NCI-H1105 treated with DMSO at 0.1 percent for 48 hours (cell line): ENCODE measurements at places on chromosomes 3 and 15.

GRCh38 chr3:159080256-159080655 is 278.4 kb downstream of the MFSD1 start:
- DNase-seq = no peak

DNA sequence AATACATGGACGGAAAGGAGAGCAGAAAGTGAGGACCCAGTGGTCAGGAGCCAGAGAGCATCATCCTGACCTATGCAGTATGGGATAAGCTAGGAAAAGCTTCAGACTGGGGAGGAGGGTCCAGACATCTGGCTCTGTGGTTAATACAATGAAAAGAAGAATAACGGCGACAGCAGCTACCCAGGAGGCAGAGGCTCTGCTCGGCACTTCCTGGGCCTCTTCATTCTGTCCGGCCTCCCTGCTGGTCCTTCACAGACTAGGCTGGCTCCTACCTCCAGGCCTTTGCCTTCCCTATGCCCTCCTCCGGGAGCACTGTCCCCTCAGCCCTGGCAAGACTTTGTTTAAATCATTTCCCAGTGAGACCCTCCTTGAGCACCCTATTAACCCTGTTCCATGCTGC is 58.9 kb upstream of the WNT5A start:
- no peak for DNase-seq

DNA sequence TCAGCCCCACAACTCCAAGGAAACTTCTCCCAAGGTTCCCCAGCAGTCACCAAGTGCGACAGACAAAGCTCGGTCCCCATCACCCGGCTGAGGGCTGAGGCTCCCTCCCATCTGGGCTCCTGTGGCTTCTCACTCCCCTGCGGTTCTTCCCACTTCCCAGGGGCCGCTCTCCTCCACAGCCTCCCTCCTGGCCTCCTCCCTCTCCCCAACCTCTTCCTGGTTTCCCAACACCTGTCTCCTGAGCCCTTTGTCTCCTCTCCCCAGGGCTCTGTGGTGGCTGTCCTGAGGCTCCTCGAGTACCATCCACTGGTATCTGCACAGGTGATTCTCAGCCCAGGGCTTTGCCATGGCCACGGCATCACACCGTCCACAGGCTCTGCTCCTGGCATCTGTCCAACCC is 113.2 kb upstream of the NSMCE3 start:
- DNase-seq = no peak

DNA sequence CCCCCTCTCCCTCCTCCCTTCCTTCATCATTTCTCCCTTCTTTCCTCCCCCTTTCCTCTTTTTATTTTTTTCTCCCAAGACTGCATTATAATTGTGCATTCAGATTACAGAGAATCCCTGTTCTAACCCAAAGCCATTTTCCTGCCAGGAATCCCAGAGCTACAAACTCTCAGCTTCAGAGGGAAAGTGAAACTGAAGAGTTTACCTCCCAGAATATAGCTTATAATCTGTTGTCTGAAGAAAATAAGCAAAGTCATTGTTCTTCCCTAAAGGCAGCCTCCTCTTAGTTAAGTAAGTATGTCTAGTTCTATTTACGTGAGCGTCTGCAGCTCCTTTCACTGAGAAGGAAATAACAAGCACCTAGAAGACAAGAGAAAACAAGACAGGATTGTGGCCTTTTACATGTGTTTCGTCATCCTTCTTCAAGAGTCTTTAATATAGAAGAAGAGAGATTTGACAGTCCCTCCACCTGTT is 97.2 kb downstream of the CHST2 start:
- no peak for DNase-seq

GRCh38 chr3:120147072-120147871 is 53.0 kb upstream of the GSK3B start:
- DNase-seq = peak; percentile 17

DNA sequence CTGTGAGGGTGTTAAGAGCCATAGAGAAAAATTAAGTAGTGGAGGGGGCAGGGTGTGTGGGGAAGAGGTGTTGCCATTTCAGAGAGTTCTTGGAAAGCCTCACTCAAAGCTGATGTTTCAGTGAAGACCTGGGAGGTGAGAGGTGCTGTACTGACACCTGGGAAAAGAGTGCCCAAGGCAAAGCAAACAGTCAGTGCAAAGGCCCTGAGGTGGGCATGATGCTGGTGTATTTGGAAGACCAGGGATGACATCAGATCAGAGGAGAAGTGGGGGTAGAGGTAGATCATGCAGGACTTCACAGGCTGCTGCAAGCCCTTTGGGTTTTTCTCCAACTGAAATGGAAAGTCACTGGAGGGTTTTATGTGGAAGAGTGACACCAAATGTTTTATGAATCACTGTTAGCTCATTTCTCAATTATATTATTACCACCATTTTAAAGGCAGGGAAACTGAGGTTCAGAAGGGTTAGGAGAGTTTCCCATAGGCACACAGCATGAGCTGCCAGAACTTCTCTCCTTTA is 42.8 kb upstream of the SMAD3 start:
- no peak for DNase-seq

DNA sequence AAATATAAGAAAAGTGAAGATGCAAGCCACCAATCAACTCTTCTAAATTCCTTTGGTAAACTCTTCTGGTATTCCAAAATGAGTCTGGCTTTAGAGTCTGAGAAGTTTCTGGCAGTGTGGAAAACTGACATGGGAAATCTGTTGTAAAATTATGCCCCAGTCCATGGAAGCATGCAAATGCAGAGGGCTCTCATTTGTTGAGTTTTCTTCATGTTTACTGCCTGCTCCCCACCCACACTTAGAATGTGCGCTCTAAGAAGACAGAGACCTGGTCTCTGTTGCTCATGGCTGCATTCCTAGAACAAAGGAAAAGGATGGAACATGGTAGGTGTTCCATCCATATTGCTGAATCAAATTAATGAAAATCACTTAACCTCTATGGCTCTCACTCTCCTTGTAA is 411.8 kb upstream of the PDZRN3 start:
- no peak for DNase-seq

DNA sequence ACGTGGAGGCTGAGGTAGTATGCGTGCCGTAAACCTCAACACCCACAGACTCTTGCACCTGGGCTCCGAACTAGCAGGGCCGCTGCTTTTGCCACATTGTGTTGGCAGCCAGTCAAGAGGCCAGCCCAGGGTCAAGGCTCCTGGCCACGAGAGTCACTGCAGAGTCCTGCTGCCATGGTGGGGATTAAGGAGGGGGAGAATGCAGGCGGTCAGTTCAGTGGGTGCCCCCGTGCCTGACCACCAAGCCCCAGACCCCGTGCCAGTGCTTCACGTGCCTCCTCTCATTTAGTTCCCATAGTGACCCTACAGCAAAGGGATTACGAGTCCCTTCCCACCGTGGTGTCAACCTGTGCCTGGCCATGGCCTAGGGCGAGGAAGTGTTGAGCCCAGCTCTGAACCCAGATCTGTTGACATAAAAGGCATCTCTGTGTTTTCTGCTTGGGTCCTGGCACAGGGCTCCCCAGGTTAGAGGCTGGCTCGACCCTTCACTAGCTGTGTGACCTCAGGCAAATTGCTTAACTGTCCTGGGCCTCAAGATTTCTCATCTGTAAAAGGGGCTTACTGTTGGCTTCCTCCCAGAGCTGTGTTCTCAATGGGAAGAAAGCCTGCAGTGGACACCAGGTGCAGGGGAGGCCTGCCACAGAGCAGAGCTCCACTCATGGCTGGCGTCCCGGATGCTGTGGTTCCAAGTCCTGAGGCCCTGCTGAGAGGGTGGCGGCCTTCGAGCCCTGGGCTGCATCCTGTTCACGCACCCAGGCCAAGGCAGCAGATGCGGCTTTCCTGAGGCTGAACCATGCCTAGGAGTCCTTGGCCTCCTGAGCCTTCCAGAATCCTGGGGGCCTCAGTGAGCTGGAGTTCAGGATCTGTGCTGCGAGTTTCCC is 32.8 kb downstream of the FBLN2 start:
- no peak for DNase-seq

DNA sequence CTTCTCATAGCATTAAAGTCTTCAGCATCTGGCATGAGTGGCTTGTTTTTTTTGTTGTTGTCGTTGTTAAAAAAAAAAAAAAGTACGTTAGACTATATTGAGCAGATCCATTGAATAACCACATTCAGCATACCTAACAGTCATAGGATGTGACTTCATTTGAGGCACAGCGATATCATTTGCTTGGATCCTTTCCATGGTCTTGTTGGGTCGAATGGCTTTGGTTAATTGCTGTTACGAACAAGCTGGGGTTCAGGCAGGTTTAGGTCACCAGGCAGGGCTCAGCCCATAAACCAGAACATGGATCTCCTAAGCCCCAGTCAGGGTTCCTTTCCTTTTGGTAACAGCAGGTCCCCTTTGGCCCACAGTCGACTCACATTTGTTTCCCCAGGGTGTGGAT is 76.2 kb downstream of the POLR2M start:
- DNase-seq = no peak
